A375 (cell line): ENCODE measurements at places on chromosomes 3 and 15. TPM values are rescaled to one million over a fixed set of nuclear protein-coding genes. Genes with fewer than 3 reads are reported as not detected.

Gene GPR149
- not detected in 2 replicates for total RNA-seq

Gene NDUFB4
- total RNA-seq, result 62.7 and 72.7 TPM in 2 replicates

Gene ALDH1A2
- not detected in 2 replicates for total RNA-seq

Gene ACTC1
- total RNA-seq, result not detected in 2 replicates

Gene CD200
- total RNA-seq, result 0.82 and 0.91 TPM in 2 replicates

Gene ANKUB1
- not detected in 2 replicates for total RNA-seq

Gene GOLGA6A
- total RNA-seq, result 2.4 TPM in 1 of 2 replicates, not detected in the other

Gene CCDC39
- total RNA-seq, result not detected in 2 replicates

Gene NLGN1
- 9.2 and 12.6 TPM in 2 replicates for total RNA-seq

Gene HHATL
- total RNA-seq, result not detected in 2 replicates

Gene AGBL1
- not detected in 2 replicates for total RNA-seq

Gene C3orf85
- total RNA-seq, result not detected in 2 replicates

Gene IMPG2
- 0.04 and 0.05 TPM in 2 replicates for total RNA-seq
